NCI-H1694 treated with DMSO at 0.1 percent for 48 hours (cell line): ENCODE measurements at places on chromosomes 11 and 22.

DNA sequence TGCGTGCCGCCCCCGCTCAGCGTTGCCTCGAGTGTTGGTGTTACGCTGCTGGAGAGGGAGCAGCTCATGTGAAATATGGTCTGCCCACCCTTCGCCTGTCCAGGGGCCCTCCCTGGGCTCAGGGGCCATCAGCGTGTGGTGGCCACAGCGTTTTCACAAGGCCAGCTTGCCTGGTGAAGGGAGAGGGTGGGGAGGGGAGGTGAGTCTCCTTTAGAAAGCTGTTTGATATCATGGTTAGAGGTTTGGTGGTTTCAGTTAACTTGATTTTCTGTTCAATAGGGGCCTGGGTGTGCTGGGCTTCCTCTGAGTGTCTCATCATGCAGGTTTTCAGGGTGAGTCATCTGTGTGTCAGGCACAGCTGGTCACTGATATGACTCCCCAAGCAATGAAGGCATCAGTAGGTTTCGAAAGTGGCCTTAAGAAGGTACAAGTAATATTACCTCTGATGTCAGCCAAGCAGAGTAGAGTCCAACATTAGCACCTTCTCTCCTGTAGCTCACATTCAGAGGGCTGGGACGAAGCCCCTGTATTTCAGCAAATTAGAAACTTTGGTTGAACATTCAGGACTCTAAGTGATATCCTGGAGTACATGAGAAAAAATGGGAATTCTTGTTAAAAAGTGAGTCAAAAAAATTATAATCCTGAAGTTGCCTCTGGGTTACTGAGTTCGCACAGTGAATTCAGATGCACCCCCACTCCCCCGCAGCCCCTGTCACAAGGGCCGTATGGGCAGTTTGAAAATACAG lies 172.5 kb downstream of the TBC1D22A start:
- DNase-seq: no peak

- no peak for DNase-seq
These were observed 37.6 kb upstream of the TMEM135 start for GRCh38 chr11:86999859-87000753.

- DNase-seq: no peak
These were observed 253.7 kb upstream of the B3GAT1 start for GRCh38 chr11:134665571-134666270.

DNA sequence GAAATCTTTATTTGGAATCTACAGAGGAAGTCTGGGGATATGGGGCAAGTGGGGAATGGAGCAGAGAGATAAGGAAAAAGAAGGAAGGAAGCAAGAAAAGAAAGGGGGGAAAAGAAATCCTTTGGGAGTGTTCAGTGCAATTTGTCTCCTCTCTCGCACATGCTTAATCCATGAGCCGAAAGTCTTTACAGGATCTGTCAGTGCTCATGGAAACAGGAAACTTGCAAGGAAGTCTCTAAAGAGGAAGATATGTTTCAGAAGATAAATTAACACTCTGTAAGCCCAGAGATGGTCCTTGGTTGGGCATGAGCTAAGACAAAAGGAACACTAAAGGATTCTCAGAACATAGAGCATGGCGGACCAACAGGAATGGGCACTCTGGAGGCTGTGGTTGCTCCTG lies 47.9 kb upstream of the FLI1 start:
- no peak for DNase-seq

DNA sequence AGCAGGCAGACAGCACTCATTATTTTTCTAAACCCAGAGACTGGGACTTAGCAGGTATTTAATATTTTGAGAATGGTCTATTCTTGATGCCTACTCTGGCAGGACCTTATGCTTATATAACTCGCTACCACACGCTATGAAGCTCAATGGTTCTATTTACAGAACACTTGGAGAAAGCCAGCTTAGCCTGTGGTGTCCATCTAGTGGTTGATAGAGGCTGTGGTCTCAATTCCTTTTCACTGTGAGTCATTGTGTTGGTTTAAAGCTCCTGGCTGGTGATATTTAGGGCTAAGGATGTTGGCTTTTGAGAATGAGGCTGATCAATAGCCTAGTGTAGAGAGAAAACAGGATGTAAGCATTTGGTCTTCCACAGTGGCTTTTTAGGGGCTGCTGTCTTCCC lies 206.4 kb downstream of the DBX1 start:
- peak; percentile 6 for DNase-seq

DNA sequence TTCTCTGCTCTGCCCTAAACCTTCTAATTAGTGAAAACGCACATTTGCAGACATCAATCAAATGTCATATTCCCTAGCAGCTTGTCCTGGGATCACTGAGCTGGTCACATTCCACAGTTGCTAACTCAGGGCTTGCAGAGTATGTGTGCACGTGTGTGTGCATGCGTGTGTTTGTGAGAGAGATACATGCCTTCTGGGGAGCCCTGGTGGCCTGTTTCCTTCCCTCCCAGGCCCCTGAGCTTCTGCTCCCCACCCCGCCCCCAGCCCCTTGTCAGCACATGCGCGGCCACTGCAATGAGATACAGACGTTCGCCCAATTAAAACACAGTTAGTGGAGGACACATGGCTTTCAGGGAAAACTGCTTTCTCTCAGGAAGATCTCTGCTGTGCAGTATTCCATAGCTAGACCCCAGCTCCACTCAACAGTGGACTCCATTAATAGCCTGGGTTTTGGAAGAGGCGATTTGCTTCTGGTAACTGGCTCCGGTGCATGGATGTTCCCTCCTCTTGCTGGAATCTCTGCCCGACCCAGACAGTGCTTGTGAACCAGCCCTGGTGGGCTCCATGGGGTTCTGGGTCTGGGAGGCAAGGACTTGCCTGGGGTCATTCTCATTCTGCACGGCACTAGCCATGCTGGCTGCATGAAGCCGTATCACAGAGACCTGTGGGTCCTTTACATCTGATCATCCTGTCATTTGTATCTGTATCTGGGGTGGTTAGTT lies 17.7 kb downstream of the LRP5 start:
- no peak for DNase-seq

DNA sequence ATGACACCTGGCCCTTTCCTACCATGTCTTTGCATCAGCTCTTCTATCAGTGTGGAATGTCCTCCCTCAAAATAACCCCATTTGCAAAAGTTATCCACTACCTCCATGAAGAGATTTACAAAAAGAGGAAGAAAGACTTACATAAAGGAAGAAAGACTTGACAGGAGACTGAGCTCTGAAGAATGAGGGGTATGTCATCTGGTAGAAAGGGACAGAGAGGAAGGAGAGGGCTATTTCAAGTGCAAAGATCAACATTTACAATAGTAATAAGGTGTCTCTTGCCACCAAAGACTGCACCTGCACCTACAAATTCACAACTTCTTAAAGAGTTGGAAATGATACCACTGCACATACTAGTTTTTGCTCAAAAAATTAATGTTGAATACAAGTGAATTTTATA lies 18.2 kb downstream of the PAK1 start:
- DNase-seq: no peak

DNA sequence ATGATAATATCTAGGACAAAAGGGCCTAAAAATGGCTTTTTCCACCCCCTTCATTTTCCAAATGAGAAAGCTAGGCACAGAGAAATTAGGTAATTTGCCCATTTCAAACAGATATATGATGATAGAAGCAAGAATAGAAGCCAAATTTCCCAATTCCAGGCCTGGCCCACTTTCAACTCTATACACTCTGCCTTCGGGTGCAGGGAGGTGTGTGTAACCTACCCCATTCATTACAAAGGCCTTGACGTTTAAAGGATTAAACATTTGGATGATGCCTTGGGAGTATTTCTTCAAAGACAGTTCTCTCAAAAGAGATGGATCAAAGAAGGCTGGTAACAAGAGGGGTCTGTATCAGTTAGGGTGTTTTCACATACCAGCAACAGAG lies 134.1 kb downstream of the CCDC34 start:
- DNase-seq: no peak

DNA sequence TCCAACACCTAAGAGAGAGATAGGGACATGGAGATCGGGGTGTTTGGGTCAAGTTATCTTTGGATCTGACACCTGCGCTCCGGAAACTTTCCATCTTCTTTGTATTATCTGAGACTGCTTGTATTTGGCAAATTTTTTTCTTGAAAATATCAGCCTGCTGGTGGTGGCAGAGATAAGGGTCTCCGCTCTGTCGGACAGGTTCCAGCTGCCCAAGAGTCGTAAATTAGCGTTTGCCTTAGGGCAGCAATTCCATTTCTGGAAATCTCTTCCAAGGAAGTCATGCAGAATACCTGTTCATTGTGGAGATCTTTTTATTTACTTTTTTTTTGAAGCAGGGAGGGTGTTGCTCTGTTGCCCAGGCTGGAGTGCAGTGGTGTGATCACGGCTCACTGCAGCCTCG lies 19.5 kb upstream of the CSNK1E start:
- DNase-seq: no peak

GRCh38 chr11:125300791-125301218 lies 136.3 kb downstream of the PKNOX2 start:
- DNase-seq: no peak

- no peak for DNase-seq
These were observed 513.0 kb downstream of the SOX6 start for GRCh38 chr11:15843309-15843872.

GRCh38 chr11:67666303-67666645 lies 8.1 kb downstream of the ALDH3B2 start:
- no peak for DNase-seq

DNA sequence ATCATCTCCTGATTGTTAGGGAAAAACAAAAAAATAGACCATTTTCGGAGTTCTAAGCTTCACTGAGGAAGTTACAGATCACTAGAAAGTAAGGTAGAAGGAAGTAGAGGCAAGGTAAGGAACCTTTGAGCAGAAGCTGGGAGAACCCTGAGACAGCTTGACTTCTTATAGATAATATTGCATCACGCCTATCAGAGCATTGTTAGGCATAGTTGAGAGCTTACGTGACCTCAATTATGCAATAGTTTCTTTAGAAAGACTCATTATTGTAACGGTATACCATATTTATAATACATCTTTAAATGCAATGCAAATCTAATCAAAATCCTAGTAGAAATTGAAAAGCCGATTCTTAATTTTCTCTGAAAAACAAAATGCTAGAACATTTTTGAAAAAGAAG lies 4.9 kb downstream of the TBRG1 start:
- DNase-seq: no peak

GRCh38 chr11:74204701-74205100 lies 33.6 kb downstream of the PPME1 start:
- DNase-seq: no peak

GRCh38 chr11:134529212-134530096 lies 117.4 kb upstream of the B3GAT1 start:
- no peak for DNase-seq

- DNase-seq: no peak
These were observed 807 bp downstream of the TRIM3 start for GRCh38 chr11:6472934-6473333.

DNA sequence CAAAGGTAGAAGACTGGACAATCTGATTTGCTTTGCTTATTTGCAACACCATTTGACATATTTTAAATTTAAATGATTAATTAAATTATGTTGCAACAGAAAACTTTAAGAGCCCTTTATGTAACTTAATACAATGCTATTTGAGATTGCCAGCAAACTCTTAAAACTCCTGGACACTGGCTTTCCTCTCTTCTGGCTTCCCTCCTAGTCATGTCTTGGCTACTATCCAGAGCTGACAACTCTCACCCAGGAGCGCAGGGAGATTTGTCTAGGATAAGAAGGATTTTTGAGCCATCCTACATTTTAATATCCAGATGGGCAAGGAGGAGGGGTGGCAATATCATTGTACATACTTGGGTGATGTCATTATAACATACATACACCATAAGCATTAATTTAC lies 134.3 kb downstream of the ELP4 start:
- no peak for DNase-seq
